ENCODE measurements at places on chromosomes 11 and 22. TPM values are rescaled to one million over a fixed set of nuclear protein-coding genes. Genes with fewer than 3 reads are reported as not detected.

DNA sequence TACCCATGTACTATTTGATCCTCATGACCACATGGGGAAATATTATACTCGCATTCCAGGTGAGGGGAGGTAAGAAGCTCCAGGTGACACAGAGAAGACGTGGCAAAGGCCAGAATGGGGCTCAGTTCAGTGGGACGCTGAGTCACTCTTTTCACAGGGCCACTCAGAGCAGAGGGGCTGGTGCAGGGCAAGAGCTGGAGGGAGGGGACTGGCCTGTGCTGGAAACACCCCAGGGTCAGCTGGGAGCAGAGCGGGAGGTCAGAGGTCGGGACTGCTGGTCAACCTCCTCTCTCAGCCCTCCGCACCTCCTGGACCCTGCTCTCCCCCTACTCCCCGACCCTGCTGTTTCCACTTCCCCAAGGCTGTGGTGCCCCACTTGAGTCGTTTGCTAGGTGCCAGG, 12.1 kb downstream of the APOL3 start:
- no peak for DNase-seq

DNA sequence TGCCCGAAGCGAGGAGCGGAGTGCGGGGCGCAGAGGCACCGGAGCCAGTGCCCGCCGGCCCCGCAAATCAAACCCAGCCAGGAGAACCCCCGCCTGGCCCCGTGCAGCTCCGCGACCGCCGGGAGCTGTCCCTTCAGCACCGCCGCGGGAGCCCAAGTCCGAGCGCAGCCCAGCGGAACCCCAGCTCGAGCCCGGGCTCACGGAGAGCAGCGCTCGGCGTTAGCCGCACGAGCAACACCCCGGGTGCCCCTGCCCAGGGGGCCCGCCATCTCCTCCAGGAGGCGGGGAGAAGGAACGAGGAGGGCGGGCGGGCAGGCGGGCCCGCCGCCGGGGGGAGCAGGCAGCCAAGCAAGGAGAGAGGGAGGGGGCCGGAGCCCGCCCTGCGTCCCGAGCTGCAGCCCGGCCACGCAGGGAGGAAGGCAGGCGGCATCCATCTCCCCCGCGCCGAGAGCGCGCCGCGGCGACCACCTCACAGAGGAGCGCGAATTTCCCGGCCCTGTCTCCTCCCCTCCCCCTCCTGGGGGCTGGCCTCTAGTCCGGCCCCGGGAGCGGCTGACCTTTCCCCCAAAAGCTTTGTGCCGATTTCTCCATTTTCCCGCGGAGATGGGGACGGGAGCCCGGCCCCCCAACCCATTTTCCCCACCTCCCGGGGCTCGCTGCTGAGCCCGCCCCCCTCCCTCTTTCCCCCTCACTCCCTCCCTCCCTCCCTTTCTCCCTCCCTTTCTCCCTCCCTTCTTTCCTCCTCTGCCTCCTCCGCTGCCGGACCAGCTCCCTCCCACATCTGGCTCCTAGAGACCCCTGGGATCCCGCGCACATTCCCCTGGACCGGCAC, 621 bp downstream of the KCNC1 start:
- peak; percentile 83 for DNase-seq

Gene MUC6
- 0.38 TPM for total RNA-seq

Gene KCNQ1OT1
- total RNA-seq, result 7.0 TPM

DNA sequence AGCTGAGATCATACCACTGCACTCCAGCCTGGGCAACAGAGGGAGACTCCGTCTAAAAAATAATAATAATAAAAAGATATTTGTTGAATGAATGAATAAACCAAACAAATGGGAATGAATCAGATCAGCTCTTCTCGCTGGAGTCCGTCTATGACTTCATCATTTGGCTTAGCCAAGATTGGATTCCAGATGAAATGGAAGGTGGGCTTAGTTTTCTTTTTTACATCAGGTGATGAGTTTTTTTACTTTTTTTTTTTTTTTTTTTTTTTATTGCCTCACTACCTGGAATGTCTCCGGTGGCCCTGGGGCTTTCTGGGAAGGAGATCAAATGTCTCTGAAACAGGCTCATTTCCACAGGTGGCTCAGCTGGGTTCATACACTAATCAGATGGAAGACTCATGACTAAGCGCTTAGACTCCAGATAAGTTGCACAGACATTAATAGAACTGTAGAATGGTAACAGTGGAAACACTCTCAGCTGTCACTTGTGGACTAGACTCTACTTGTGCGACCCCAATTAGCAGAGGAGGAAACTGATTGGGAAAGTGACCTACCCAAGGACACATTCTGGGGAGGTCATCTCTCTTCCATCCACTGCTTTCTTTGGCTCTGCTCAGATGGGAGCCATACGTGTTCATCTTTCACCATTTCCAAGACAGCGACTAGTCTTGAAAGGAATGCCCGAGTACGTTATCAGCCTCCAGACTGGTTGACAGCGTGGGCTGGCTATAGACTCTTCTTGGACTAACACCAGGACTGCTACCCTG, 20.5 kb upstream of the RBFOX2 start:
- no peak for DNase-seq

DNA sequence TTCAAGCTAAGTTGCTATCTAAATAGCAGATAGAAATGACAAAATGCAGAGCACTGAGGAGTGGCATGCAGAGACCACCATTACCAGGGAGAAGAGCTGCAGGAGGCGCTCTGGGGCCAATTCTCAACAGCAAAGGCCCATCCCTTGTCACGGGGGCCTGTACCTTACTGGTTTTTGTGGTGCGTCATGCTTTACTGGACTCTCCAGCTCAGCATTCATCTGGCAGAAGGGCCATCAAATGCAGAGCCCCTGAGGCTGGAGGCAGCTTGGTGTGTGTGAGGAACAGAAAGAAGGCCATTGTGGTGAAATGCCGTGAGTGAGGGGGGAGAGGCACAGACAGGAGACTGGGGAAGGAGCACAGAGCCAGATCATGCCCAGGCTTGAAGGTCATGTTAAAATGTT, 56.5 kb upstream of the NAV2 start:
- DNase-seq, result no peak

- no peak for DNase-seq
Measured at GRCh38 chr22:36293606-36294292, 40.8 kb downstream of the APOL1 start.

- no peak for DNase-seq
Measured at GRCh38 chr11:2730272-2731129, 30.7 kb upstream of the KCNQ1OT1 start.

GRCh38 chr11:109264128-109264527, 157.9 kb upstream of the C11orf87 start:
- no peak for DNase-seq

- DNase-seq, result no peak
Measured at GRCh38 chr11:41950470-41951143, 491.2 kb upstream of the LRRC4C start.

DNA sequence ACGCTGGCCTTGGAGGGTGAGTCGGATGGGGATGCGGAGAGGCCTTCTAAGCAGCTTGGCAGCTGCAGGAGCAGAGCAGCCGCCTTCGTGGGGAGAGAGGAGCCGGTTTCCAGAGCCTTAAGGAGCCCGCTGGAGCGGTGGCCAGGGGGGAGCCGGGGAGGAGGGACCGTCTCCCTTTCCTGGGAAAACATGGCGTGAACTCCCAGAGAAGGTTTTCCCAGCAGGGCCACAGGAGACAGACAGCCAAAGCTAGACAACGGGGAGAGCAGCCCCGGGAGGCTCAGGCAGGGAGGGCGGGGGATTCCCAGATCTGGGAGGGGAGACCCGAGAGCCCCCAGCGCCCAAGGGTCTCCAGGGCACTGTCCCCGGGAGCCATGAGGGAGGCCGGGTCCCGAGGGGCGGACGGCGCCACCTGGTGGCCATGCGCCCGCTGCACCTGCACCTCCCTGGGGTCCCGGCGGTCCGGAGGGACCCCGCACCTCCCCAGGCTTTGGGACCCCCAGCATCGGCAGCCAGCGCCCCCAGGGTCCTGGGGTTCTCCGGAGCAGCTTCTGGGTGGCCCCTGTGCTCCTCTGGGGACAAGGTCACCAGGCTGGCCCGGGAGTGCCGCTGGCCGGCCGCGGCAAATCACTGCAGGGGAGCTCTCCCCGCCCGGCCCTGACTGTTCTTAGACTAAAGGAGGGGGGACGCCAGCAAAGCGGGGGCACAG, 2.4 kb upstream of the SYT8 start:
- DNase-seq, result no peak

- no peak for DNase-seq
Measured at GRCh38 chr11:134856056-134856971, 444.3 kb upstream of the B3GAT1 start.

DNA sequence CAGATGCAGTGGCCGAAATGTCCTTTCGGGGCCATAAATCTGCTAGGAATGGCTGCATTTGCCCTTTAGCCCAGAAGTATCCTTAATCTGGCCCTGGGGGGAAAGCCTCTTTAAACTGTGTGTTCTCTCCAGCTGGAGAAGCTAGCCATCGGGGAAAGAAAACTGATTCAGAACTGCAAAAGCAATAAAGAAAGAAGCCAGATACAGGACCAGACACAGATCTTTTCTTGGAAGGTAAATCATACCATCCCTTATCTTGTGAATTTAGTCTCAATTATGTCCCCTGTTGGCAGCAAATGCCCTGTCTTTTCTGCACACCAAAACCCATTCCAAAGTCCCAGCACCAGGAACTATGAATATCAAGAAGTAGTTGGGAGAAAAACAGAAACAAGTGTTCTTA, 25.6 kb downstream of the PC start:
- DNase-seq, result no peak

Gene SYT8
- total RNA-seq, result 4.5 TPM

DNA sequence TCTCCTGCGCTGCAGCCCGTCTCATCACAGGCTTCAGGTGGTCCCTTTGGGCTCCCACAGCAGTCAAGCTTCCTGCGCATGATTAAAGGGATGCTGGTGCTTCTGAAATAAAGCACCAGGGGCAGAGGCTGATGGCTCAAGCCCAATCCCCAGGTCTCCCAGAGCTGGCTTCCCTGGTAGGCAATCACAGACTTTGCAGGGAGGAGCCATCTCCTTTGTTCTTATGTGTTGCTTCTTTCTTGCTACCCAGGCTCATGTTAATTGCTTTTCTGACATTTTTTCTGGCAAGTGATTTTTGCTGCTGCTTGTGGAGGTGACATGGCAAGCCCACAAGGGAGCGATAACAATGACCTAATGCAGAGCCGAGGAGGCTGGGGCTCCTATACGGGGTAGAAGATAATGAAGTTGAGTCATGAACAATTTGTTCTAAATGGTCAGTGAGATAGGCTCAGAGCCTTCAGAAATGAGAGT, 25.2 kb upstream of the PLET1 start:
- DNase-seq, result no peak

DNA sequence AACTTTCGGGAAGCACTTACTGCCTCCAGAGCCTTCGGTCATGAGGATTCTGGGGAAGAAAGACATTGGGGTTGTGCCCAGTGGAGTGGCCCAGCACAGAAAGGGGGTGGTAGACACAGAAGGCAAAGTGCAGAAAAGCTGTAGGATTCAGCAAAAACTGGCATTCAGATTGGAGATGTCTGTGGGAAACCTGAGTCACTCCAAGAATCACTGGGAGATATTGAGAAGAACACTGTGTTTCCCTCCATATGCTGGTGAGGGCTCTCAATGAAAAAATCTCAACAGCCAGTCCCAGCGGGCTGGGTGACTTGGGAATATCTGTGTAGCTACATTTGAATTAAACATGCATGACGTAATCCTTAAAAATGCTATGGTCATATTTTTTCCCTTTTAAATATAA, 61.2 kb upstream of the RCN1 start:
- DNase-seq, result no peak

Gene GRIA4
- 58.5 TPM for total RNA-seq

Gene KRTAP5-10
- not detected for total RNA-seq

Measured in type B pancreatic cell (in vitro differentiated cells).